ENCODE measurements at places on chromosomes 1 and 21.
A peak's percentile ranks its signal among the peaks of the same experiment; 100 is the strongest.

DNA sequence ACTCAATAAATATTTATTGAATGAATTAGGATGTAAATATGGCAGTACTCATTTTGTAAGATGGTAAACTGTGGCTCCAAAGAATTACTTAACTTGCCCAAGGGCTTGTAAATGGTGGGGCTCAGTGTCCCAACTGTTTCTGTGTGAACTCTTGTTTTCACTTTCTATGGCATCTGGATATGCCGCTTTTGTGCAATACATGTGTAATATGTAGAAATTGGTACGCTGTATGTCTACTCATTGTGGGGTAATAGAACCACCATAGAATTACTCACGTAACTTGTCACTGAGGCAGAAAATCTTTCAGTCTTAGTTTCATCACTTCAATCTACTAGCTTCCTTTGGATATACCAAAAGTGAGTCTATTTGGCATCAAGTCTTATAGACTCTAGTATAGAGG lies 977 bp downstream of the PRPF3 start:
- DNase-seq, result no peak

GRCh38 chr1:202694314-202694713 lies 15.9 kb downstream of the SYT2 start:
- no peak for DNase-seq

DNA sequence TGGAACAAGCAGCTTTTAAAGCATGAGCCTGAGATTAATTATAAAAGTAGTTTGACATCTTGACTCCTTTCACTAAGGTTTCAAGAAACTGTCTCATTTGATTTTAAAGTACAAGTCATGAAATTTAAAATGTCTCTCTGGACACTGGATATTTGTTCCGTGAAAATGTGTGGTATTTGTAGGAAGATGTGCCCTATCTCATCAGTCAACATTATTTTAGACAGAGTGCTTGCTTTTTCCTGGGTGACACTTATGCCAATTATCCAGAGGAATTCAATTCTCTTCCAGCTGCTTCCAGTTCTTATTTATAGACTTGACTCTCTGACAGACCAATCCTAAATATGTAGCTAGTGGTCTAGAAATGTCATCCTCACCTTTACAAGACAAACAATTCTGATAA lies 300.4 kb downstream of the PLA2G4A start:
- DNase-seq, result no peak

DNA sequence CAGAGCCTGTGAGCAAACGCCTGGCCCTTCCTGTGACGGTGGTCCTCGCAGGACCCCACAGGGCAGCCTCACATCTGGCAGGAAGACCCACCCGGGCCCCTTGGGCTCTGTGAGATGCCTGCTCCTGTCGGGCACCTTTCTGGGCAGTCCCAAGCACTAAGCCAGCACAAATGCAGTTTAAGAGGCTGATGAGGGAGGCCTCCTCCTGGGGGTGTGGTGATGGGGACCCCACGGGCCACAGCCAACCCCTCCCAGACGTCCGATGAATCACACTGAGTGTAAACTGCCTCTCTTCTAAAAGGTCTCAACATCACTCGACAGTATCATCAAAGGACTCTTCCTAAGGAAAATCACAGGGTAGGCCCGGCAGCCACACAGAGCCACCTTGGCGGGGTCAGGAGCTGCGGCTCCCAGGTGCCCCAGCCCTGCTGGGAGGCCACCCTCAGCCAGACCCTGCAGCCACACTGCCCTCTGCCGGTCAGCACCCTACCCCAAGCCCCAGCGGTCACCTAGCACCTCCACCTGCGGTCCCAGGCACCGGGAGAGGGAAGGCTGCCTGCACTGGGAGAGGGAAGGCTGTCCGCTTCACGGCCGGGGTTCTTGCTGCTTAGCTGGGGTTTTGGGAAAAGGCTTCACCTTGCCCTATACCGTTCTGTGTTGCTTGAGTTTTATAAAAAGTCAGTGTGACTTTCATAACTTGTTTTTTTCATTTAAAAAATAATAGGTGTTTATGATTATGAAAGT lies 3.9 kb upstream of the PRKCZ start:
- peak; percentile 35 for DNase-seq

GRCh38 chr1:83516369-83516768 lies 482.6 kb downstream of the TTLL7 start:
- no peak for DNase-seq

- DNase-seq, result no peak
Observed at GRCh38 chr1:145967288-145967687, 2.8 kb downstream of the POLR3GL start.

- DNase-seq, result no peak
Observed at GRCh38 chr1:83125456-83125855, 873.5 kb downstream of the TTLL7 start.

Data from head of caudate nucleus (tissue), 42 donors.